ENCODE measurements at places on chromosomes 11 and 22. TPM values are rescaled to one million over a fixed set of nuclear protein-coding genes. Genes with fewer than 3 reads are reported as not detected.

Gene ANO9
- 15.6 TPM for total RNA-seq

Gene P2RY6
- total RNA-seq = not detected

Gene MS4A6E
- total RNA-seq = not detected

Gene CATSPER1
- not detected for total RNA-seq

Gene MUC15
- 8.0 TPM for total RNA-seq

Gene TTC17
- 195 TPM for total RNA-seq

Gene PGM2L1
- total RNA-seq = 5.2 TPM

Gene CAVIN3
- 76.5 TPM for total RNA-seq

Gene OR5D18
- not detected for total RNA-seq

Gene PLEKHA7
- total RNA-seq = 34.6 TPM

Gene IL18
- 3.3 TPM for total RNA-seq

Gene MMP13
- not detected for total RNA-seq

Gene HBG1
- not detected for total RNA-seq

Data from body of pancreas (tissue), 4 donors.